Upper lobe of left lung (tissue), 6 donors: ENCODE measurements at places on chromosomes 1 and 21. TPM values are rescaled to one million over a fixed set of nuclear protein-coding genes. Genes with fewer than 3 reads are reported as not detected.
A peak's percentile ranks its signal among the peaks of the same experiment; 100 is the strongest.

The LIPI gene
- total RNA-seq = not detected

DNA sequence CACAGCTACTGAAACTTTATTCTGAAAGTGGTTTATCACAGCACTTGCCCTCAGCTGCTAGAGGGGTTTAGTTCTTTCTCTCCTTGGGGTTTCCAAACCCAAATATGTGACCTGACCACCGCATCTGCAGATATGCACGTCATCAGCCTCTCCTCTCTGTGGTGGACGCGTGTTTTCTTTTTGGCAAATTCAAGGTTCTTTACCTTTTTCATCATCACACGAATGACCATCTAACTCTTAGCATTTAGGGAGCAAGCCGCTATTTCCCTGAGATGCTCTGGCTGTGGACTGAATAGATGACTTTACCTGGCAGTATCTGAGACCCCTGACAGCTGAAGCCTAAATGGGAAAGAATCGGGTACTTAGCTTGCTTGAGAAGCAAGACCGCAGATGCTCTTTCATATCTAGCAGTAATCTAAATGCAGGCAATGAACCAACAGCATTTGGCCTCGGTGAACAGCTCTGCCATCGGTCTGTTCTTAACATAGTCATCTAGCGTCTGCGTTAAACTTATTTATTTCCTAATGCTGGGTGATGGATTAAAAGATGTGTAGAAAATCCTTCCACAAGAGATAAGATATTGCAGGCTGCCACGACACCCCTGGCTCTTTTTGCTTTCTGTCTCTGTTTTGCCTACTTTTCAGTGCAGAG, 463.4 kb downstream of the CAMTA1 start:
- no peak for DNase-seq

The OR6N1 gene
- total RNA-seq = 1.2 TPM

- no peak for DNase-seq
These were observed 2.6 kb downstream of the HDGF start for GRCh38 chr1:156748670-156749418.

DNA sequence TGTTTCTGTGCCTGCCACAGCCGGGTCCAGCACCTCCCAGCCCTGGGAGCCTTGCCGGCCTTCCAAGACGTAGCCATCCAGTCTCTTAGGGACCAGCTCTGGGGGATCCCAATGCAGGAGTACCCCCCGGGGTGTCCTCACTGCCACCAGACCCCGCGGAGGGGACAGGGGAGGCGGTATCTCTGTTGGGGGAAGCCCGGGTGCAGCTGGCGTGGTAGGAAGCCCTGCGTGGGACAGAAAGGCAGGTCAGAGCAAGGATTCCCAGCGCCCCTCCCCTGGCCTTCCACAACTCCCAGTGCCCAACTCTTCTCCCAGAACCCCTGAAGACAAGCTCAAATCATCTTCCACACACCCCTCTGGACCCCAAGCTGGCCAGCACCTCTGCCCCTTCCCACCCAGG, 4.9 kb upstream of the TAGLN2 start:
- peak; percentile 46 for DNase-seq

DNA sequence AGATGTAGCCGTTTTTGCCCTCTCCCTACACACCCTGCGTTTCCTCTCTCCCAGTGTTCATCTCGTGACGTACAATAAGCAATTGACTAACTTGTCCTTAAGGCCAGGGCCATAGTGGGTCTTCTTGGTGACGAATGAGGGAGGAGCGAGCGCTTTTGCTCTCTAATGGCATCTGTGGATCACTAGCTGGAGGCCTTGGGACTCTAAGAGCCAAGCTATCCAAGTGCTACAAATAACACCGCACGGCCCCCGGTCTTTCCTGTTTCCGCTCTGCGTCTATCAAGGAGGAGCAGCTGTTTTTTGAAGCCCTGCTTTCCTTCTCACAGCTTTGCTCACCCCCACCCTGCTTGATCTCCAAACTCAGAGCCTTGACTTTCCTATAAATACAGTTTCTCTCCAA, 25.2 kb downstream of the EVA1C start:
- no peak for DNase-seq

- no peak for DNase-seq
These were observed 5.9 kb downstream of the MAP7D1 start for GRCh38 chr1:36161641-36162531.

DNA sequence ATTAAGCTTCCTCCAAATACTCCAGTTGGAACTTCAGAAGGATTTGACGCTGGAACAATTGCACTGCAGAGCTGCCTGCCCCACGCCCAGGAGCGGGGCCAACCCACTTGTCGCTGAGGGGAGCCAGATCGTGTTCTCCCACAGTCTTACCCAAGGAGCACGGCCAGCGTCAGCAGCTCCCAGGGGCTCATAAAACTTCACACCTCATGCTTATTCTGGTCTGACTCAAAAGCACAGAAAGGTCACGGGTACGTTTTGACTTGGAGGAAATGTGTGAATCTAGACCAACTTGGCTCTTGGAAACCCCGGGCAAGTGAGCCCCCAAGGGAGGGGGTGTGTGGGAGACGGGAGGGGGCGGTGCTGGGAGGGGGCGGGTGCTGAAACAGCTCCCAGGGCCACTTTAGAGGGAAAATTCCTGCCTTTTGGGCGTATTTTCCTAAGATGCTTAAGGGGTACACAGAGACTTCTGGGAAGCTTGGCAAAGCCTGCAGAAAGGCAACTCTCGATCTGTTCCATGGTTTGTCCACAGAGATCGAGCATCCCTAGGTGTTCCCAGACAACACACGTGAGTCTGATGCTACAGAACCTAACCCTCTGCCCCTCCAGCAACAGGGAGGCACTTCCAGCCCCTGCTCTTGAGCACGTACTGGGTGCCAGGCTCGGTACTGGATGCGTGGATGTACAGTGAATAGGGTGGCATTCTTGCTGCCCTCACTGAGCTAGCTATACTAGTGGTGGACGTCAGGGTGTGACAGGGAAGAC, 98.9 kb downstream of the DHRS3 start:
- DNase-seq = no peak

DNA sequence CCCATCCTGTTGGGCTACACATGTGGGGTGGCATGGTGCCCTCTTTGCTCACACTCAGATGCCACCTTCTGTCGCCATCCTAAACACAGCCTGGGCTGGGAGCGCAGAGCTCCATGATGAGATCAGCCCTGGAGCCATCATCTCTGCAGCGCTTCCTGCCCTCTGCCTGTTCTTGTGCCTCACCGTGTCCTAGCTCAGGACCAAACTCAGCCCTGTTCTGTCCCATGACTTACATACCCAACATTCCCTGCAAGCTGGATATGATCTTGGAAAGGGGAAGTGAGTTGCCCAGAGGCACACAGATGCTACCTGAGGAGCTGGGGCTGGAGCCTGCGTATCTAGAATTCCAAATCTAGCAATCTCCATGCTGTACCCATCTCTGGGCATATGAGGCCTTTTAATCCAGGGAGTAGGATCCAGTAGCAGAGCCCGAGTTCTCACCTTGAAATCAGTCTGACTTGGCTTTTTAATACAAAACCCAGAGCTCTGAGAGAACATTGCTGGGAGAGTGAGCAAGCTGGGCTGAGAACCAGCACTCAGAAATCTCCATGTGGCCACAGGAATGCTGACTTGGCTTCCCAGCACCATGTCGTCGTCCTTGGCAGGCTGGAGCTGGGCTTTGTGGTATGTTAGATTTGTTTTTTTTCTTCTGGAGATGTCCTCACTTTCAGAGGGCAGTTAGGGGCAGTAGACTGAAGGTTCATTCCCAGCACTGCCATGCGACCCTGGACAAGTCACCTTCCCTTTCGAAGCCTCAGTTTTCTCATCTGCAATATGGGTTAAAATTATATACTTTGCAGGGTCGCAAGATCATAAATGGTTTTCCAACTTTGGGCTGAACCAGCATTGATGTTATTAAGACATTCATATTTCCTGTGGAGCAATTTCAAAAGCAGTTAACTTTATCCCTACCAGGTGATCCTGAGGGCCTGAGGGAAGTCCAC, 2.6 kb downstream of the ALPL start:
- DNase-seq = no peak

GRCh38 chr1:61131248-61131647, 48.9 kb downstream of the NFIA start:
- DNase-seq = no peak

- no peak for DNase-seq
These were observed 32.7 kb downstream of the MRPS6 start for GRCh38 chr21:34105947-34106541.

The OR2L13 gene
- total RNA-seq = not detected

The OR6K3 gene
- not detected for total RNA-seq

DNA sequence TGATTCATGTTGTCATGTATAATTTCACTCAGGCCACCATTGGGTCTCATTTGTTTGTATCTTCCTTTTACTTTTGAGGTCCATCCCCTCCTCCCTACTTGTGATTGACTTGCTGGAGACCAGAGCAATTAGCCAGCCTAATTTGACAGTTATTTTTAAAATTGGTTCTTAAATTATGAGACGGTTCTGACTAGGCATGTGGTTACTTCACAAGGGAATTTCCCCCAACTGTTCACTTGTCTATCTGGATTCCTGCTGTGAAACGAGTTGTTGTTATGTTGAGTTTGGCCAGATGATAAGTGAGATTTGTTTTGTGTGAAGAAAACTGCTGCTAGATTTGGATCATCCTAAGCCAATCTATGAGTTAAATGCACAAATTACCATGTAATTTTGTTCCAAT, 359.1 kb downstream of the BARHL2 start:
- DNase-seq = no peak

GRCh38 chr1:87495147-87495546, 166.5 kb downstream of the LMO4 start:
- DNase-seq = no peak

DNA sequence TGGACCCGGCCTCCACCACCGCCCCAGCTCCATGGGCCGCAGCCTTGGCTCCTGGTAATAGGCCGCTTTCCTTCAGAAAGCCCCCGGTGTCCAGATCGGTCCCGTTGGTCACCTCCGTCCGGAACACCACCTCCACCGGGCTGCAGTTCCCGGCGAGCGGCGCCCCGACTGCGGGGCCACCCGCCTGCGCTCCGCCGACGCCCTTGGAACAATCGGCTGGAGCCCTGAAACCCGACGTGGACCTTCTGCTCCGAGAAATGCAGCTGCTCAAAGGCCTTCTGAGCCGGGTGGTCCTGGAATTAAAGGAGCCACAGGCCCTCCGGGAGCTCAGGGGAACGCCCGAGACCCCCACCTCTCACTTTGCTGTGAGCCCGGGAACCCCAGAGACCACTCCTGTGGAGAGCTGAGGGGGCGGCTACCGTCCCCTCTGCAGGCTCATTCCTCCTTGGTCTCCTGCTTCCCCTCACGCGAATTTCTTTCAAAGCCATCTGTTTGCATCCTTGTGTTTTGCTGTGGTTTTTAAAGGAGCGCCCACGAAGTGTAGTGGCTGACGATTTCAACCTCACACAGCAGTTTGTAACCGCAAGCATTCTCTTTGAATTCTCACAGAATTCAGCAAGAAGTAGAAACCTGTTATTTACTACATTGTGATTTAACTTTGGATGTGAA, 6.0 kb downstream of the FCRLB start:
- DNase-seq = no peak

DNA sequence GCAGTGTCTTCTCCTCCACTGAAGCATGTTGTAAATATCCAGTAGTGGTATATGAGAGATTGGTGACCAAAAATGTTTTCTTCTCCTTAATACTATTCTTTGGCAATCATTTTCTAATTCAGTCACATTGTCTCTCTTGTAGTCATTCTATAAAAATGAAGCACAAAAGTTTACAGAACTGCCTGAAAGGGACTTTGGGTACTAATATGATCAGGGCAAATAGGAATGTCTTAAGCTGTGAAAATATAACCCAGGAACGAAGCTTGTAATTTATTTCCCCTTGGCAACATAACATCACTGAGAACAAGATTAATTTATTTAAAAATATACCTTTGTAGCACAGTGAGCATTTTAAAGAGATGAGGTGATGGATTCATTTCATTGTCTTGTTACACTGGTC, 4.9 kb downstream of the B3GALT2 start:
- no peak for DNase-seq
